GM19239 (cell line): ENCODE measurements at places on chromosomes 4 and X.

DNA sequence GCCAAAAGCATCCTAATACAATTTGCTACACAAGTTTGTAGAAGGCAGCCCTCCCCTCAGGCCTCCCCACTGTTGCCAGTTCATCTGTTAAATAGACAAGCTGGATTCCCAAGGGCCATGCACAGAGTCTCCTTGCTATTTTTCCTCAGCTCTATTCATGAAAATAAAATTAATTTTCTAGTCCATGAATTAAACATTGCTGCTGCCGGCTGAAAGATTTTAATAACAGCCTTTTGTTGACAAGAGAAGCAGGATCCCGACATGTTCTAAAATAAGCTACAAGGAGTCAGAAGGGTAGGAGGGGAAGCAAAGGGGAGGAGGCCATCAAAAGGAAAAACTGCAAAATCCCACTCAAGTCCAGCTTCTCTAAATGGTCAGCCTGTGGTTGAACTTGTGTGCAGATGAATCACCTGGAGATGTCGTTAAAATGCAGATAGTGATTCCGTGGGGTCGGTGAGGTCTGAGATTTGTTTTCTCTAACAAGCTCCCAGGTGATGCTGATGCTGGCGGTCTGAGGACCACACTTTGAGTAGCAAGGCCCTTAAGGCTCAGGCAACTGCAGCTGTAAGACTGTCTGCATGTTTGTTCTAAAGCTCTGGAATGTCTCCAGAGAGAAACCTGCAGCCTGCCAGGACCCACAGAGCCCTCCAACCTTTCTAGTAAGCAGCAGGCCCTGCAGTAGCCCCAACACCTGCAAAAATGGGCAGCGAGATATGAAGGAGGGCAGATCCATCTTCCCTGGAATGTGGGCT, 9.4 kb downstream of the SCD5 start:
- no peak for DNase-seq

DNA sequence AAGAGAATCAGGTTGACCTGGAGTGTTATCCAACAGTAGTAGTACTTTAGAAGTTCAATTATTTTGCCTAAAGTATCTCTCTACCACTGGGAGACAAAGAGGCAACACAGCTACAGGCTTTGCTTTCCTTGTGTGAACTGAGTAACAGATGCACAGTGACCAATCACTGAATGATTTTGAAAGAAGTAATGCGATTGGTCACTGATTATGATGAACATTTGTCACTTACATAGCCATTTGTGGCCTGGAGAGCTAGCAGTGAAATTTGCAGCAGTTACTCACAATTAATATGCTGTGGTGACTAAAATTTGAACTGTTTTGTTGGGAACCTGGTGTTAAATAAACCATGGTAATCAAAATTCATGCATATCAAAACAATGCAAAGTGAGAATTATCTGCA, 508.7 kb upstream of the DIPK2B start:
- no peak for DNase-seq

GRCh38 chr4:8891646-8892555, 20.3 kb upstream of the HMX1 start:
- DNase-seq = no peak

DNA sequence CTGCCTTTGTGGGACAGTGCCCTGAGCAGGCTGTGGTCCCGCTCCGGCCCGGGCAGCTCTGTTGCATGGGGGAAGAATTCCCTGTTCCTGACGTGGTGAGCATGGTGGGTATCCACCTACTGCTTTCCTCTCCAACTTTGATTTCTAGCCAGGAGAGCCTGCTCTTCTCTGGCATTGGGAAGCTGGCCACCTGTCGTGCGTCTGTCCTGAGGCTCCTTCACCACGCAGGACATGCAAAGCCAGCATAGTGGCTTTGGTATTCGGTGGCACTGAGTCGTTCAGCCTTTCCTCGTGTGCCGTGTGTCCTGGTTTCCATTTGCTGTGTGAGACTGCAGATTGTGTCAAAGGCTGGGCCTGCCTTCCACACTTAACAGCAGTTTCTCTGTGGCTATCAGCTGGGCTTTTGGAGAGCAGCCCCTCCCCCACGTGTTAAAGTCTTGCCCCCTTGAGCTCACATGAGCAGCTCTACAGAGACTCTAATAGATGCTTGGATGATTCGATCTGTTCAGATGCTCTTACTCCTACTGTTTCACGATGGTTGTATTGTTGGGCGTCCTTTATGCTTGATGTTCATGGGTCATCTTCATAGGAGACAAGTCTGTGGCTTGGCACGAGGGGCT, 46.3 kb upstream of the CLCN4 start:
- no peak for DNase-seq

DNA sequence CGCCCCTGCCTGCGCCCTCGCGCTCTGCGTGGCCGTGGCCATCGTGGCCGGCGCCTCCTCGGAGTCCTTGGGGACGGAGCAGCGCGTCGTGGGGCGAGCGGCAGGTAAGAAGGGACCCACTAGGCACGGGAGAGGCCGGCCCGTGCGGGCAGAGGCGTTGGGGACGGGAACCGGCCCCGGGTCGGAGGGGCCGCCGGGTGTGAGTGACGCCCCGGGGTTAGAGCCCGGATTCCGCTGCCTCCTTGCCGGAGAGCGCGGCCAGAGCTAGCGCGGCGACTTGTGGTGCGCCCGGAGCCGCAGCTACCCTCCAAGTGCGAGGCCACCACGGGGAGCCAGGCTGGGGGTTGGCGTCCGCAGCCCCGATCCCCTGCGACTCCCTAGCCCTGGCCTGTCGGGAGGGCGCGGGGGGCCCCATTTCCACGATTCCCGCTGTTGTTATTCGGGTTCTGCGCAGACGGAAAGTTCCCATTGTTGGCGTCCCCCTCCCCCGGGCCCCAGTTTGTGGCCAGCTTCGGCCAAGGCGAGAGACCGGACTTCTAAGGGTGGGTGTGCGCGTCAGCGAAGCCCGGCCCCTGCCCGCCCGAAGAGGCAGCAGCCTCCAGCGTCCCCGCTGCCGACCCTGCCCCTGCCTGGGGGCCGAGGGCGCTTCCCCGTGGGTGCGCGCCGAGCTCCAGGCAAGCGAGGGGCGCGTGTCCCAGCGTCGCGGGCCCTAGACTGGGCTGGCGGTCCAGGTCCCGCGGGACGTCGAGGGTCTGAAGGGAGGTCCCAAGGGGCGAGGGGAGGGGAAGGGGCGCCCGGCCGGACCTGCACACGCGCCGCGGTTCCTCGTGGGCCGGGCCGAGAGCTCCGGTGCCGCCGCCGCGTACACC, 1.1 kb downstream of the FGFR3 start:
- DNase-seq = no peak
